ENCODE measurements at places on chromosomes 3 and 15.

DNA sequence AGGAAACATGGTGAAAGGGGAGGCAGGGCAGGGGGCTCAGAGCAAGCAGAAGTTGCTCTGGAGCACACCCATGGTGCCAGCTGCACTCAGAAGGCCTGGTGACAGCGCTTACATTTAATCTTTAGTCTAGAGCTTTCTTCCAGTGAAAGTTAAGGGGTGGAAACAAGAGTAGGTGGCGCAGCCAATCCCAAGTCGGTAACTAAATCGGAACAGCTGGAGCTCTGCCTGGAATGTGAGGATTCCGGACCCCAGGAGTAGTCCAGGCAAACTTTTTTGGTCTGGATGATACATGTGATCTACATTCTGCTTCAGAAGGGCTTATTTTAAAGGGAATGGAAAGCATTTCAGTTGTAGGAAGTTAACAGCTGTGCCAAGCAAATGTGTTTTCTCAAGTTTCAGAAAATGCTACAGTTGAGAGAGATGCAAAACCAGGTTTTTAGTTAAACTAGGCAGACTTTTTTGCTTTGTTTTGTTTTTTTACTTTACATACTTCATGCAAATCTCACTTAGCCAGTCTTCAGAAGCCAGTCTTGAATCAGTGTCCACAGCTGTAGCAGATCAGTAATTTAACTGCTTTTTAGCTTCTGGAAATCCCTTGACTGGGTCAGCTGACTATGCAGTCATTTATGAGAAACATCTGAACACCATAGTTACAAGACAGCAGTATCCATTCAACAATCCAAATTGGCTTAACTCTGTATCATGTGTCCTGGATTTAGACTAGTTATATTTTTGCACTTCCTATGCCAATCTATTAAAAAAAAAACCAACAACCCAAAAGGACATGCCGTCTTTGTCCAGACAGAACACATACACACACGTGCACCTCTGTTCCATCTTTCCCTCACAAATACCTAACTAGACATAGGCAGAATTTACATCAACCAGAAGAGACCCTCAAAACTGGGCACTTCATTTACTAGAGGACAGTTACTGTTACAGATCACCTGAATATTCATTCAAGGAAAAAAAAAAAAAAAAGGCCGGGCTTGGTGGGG is 33.2 kb downstream of the ZNF106 start:
- DNase-seq, result no peak

DNA sequence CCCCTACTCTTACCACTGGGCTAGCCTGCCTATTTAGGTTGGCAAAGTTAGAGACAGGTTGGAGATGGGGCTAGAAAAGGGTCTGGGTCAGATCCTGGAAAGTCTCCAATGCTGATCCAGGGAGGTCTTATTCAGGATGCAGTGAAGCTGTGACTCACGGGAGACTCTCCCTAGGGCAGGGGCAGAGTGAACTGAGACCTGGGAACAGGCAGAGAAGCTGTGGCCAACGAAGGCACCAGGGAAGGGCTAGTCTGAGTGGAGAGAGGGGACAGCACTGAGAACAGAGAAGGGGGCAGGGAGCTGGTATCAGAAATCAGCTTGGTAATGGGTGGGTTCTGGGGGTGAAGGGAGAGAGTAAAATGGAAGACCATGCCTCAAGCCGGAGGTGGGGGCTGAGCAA is 2.2 kb downstream of the LTF start:
- no peak for DNase-seq

DNA sequence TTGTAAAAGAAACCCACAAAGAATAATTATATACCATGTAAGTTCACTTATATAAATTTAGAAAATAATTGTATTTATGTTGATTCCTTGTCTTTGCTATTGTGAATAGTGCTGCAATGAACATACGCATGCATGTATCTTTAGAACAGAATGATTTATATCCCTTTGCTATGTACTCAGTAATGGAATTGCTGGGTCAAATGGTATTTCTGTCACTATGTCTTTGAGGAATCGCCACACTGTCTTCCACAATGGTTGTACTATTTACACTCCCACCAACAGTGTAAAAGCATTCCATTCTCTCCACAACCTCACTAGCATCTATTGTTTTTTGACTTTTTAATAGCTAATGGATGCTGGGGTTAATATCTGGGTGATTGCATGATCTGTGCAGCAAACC is 149.4 kb upstream of the CNTN3 start:
- DNase-seq, result no peak

- no peak for DNase-seq
These were observed 1055.7 kb downstream of the NAALADL2 start for GRCh38 chr3:175914785-175915184.

DNA sequence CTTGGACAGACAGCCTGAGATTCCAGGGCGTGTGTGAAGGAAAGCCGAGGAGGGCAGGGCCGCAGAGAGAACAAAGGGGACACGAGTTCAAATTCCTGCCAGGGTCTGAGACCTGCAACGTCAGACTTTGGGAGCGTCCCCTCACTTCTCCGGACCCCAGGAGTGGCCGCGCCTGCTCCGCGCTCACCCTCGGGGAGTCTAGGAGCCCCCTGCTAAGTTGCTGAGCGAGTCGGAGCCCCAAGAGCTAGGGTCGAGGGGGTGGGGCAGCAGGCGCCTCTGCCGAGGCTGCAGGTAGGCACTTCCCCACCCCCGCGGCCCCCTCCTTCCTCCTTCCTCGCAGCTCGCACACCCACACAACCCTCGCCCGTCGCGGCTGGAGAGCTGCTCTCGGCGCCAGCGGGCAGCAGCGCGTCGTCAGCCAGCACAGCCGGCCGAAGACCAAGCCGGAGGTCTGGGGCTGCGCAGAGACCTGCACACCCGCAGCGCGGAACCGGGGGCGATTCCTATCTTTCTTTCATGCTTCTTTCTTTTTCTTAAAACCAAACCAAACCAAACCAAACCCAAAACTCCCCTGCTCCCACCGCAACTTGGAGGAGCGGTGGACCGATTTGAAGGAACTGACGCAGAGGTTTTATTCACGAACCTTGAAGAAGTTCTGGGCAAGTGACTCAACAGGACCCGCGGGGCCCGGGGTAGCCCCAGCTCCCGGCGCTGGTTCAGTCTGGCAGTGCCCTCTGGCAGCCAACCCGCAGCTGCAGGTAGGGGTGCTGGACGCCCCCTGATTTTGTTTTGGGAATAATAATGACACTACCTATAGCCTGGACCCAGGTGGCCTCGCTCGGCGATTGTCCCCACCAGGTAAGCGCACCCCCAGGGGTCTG is at the start of gene ANKRD34C:
Gene ANKRD34C, plus strand, starts transcription at position 352 of the 881 bp plus-strand sequence. CDS start 10,563 bp downstream, outside the sequence.
- DNase-seq, result no peak

DNA sequence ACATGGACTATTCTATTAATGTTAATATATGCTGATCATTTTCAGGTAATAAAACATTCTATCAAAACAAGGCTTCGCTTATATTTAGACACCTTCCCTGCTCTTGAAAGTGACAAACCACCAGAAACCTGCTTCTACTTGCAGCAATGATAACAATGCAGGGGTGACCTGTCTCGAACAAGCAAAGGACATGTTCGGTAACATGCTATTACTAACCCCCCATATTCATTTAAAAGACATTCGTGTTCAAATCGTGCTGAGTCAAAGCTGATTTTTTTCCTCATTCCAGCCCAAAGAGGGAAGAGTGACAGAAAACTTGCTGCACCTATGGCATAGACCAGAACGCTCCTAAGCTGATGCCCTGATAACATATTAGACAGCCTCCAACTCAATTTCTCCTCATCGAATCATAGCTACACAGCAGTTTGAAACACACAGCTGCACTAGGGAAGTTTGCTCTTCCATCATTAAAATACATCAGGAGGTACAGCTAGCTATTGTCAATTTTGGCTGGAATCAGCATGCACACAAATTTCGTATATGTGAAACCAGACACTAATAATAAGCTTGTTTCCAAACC is 341.5 kb downstream of the FOXP1 start:
- DNase-seq, result no peak

- DNase-seq, result no peak
These were observed 8.9 kb downstream of the TNFAIP8L3 start for GRCh38 chr15:51085764-51086163.

- DNase-seq, result peak; percentile 58
These were observed 25.5 kb downstream of the RFT1 start for GRCh38 chr3:53104762-53105161.

- DNase-seq, result peak; percentile 5
These were observed 159.8 kb downstream of the RBMS3 start for GRCh38 chr3:29440413-29441305.

DNA sequence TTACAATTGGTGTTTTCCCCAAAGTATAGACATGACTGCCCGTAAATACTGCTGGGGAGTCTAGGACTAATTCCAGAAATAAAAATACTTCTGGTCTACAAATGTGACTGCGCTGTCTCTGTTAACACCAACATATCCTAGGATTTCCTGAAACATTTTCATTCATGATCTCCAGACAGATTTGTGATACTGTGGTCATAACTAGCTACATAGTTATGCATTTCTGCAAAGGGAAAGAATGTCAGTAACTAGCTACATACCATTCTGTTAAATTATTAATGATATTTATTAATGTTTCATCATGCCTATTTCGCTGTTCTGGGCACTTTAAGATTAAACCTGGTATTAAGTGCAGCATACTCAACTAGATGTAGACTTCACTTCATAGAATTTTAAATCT is 33.3 kb downstream of the SETD5 start:
- DNase-seq, result no peak

GRCh38 chr3:141085343-141086070 is 34.4 kb downstream of the SPSB4 start:
- no peak for DNase-seq

- DNase-seq, result no peak
These were observed 132.2 kb downstream of the SRGAP3 start for GRCh38 chr3:9117220-9117619.

GRCh38 chr15:61281328-61281727 is 52.2 kb upstream of the RORA start:
- no peak for DNase-seq
